Stimulated activated CD8-positive, alpha-beta memory T cell treated with anti-CD3 and anti-CD28 coated beads, Interleukin-7, amount 100 ng/mL, for 4 hours (primary cell): ENCODE measurements at places on chromosomes 4 and X.

DNA sequence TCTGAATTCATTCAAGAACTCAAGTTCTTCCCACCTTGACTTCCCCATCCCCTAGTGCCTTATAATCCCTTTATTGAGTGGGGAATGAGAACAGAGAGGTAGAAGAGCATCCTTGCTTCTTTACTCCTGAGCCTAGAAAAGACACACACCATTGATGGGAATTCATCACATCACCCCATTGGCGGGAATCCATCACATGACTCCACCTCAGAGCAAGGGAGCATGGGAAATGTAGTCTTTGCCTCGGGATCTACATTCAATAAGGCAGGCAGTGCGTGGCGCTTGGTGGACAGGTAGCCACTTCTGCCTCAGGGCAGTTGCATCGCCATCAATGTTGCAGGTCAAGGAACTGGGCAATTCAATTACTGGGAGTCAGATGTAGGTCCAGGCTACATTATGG is 50.7 kb downstream of the MXRA5 start:
- DNase-seq, result no peak

DNA sequence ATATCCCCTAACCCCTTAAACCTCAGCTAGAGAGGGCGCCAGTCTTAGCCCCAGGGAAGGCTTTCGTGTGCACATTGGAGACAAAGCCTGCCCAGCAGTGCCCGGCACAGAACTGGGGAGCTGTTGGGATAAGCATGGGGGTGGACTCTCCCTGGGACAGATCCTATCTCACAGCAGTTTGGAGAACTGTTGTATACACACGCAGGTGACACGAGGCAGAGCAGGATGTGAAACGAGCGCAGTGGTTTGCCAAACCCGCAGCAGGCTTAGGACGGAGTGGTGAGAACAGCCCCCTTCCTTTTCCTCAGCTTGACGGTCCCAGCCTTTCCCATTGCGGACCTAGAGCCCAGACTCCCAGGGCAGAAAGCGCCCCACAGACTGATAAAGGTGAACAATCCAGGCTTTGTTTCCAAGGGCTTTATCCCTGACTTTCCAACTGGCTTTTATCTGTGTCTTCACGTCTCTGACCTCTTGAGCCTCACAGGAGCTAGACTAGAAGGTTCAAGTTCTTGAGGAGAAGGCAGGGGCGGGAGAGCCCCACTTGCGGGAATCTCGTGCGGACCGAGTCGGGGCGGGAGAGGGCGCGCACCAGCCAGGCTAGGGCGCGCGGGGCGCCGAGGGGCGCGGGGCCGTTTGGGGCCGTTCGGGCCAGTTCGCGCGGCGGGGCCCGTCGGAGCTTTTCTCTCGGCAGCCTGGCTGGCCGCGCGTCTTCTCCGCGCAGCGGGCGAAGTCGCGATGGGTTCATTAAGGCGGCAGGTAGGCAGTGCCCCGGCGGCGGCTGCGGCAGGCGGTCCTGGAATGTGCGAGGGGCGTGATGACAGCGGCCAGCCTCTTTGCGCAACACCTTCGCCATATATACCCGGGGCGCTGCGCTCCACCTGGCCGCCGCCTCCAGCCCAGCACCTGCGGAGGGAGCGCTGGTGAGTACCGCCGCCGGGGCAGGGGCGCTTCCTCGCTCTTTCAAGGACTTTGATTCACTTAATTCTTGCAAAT is at the start of gene SLC34A2:
Gene SLC34A2 (plus strand): TSS at position 881 of the 993 bp plus-strand sequence. CDS start 6,650 bp downstream, outside the sequence.
- no peak for DNase-seq

DNA sequence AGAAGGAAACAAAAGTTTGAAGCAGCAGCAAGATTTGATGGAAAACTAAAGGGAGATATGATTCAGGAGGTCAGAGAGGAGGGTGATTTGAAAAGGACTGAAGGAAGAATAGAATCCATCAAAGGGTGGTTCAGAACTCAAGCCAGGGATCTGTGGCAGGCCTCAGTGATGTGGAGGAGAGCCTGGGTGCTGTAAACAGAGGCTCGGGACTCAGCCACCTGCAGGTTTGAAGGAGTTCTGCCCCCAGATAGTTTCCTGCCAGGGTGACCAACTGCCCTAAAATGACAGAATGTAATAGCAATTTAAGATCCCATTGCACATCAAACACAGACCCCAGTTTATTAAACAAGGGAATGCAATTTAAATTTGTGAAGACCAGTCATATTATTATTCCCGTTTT is 204.0 kb upstream of the FAT1 start:
- no peak for DNase-seq

GRCh38 chr4:142416711-142417275 is 429.3 kb downstream of the INPP4B start:
- DNase-seq, result no peak

DNA sequence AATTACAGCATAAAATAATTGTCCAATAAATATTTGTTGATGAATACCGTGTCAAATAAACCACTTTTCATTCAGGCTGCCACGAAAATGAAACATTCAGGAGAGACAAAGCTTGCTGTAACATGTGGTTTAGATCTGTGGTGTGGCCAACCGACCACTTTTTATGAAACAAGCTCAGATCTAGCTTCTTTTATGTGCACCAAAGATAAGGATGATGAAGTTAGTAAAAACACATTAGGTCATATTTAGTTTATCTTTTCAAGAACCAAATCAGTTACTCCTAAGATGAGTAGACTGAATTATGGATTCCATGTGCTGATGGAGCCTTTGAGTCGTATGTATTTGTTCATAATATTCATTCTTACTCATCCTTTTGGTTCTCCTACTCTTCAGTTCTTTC is 35.8 kb downstream of the STOX2 start:
- no peak for DNase-seq

GRCh38 chr4:5707778-5708448 is 446 bp downstream of the EVC2 start:
- DNase-seq, result no peak

DNA sequence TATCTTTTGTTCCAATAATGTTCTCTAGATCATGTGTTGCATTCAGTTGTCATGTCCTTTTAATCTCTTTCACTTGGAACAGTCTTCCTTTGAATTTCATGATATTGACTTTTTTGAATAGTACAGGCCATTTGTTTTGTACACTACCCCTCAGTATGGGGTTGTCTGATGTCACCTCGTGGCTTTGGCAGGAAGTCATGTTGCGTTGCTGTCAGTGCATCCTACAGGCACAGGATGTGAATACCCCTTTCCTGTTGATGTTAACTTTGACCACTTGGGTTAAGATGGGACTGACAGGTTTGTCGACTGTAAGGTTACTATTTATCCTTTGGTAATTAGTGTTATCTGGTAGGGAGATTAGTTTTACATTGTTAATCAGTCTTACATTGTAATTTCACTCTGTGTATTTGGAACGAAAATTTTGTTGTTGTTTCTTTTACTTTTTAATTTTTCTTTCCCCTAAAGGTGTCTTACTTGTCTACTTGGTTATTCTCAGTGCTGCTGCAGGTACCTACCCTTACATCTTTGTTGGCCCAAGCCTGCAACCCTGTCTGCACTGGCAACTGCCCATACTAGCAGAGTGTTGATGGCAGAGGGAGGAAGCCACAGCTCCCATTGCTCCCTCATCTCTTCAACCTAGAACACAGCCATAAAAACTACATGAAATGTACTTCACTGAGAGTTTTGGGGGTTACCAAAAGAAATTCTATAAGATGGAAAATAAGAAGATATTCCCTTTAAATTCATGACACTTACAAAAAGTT is 14.7 kb upstream of the ATP8A1 start:
- no peak for DNase-seq

DNA sequence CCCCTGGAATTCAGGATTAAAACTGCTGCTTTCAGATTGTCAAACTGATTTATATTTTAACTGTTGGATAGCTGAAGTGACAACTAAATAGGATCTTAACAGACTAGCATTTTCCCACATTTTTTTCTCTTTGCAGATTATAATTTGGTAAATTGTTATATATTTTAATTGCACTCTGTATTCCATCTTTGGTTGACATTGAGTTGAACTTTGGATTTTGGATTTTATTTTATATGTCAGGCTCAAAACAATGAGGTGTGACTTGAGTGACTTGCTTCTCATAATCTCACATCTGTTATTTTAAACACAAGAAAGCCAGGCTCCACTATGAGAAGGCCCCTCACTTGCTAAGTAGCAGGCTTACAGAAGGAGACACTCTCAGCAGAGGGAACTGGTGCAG is 38.1 kb downstream of the NAA11 start:
- DNase-seq, result no peak

- no peak for DNase-seq
Observed at GRCh38 chrX:9151772-9152307, 117.9 kb upstream of the FAM9B start.

DNA sequence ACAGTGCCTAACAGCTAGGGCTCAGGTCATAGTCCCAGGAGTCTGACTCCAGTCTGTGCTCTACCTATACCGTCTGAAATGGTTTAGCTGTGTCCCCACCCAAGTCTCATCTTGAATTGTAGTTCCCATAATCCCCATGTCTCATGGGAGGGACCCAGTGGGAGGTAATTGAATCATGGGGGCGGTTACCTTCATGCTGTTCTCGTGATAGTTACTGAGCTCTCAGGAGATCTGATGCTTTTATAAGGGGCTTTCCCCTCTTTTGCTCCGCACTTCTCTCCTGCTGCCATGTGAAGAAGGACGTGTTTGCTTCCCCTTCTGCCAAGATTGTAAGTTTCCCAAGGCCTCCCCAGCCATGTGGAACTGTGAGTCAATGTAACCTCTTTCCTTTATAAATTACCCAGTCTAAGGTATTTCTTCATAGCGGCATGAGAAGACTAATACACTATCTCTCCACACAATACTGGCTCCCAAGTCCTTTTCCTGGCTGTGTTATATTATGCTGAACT is 110.8 kb downstream of the AFAP1 start:
- DNase-seq, result no peak

DNA sequence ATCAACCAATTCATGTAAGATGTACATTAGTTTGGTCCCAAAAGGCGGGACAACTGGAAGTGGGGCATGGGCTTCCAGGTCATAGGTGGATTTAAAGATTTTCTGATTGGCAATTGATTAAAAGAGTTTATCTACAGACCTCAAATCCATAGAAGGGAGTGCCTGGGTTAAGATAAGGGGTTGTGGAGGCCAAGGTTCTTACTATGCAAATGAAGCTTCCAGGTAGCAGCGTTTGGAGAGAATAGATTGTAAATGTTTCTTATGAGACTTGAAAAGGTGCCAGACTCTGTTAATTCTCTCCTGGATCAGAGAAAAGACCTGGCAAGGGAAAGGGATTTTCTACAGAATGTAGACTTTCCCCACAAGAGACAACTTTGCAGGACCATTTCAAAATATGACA is 2.4 kb downstream of the MGST2 start:
- DNase-seq, result no peak

- DNase-seq, result no peak
Observed at GRCh38 chrX:74304016-74304415, at the start of gene ZCCHC13. Gene ZCCHC13, plus strand, starts transcription at chrX:74304180. Its CDS starts 87 bp downstream, at chrX:74304267.

- no peak for DNase-seq
Observed at GRCh38 chr4:167031534-167032156, 202.6 kb downstream of the SPOCK3 start.

- DNase-seq, result no peak
Observed at GRCh38 chr4:132180020-132180427, 969.1 kb upstream of the PCDH10 start.

- no peak for DNase-seq
Observed at GRCh38 chr4:119643306-119644042, 14.9 kb upstream of the PDE5A start.

DNA sequence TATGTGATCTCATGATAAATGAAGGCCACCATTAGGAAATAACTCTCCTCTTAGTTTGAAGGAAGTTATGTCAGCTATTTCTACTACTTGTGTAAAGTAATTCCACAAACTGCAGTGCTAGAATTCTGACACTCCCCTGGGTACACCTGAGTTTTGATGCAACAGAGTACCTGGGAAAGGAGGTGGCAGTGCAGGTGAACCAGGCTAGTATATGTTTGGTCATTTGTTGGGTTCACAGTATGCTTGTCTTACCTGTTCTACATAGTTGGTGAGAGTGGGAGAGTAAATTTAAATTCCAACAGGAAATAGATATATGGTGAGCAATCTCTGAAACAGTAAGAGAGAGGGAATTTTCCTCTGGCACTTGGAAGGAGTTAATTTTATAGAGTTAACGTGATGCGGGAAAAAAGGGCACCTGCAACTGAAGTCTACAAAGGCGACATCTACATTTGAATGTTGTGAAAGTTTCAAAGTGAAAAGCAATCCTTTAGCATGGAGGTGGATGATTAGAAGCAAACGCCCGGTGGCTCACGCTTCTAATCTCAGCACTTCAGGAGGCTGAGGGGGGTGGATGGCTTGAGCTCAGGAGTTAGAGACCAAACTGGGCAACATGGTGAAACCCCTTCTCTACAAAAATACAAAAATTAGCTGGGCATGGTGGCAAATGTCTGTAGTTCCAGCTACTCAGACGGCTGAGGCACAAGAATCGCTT is 8.3 kb upstream of the SLC10A6 start:
- no peak for DNase-seq

DNA sequence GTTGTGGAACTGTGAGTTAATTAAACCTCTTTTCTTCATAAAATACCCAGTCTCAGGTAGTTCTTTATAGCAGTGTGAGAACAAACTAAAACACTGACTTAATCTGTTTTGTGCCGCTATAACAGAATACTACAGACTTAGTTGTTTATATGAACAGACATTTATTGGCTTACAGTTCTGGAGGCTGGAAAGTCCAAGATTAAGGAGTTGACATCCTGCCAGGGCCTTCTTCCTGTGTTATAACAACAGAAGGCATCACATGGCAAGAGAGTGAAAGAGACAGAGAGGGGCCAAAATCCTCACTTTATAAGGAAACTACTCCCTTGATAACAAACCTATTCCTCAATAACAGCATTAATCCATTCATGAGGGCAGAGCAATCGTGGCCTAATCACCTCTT is 42.5 kb upstream of the KCNIP4 start:
- DNase-seq, result no peak

DNA sequence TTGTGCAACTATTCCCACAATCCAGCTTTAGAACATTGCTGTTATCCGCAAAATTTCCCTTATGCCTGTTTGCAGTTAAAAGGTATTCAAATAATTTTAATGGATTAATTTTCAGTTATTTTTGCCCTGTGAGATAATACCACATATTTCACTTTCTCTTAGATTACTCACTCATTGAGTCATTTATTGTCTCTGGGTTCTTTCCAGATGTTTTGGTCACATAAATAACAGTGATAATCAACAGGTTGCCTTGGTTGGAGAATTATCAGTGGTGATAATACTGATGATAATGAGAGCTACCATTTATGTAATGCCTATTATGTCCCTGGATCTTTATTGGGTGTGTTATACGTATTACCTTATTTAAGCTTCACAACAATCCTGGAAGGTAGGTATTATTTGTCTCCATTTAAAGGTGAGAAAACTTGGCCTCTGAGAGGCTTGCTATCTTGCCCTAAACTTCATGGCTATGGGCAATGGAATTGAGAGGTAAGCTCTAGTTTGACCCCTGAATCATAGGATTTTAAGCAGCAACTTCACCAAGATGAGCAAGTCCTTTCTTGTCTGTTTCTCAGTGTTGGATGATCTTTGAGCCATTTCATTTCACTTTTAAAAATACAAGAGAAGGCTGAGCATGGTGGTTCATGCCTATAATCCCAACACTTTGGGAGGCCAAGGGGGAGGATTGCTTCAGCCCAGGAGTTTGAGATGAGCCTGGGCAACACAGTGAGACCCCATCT is 87.4 kb downstream of the KIT start:
- DNase-seq, result no peak
